ENCODE measurements at places on chromosomes 5 and 9.

DNA sequence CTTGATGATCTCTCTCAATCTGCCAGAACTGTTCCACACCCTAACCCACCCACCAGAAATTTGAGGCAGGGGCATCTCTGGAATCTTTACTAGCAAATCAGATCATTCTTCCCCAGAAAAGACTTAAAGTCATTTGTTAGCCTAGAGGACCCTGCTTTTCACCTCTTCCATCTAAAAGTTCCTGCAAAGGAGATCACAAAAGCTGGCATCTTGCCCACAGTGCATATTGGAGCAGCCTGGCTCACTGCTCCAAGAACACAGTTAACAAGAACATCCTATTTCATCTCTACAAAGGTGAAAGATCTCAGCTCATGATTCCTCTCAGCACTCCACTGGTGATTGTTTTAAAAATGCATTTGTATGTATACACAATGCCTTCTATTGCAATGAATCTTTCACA, 36.3 kb downstream of the GABRP start:
- no peak overlapping the region for H3K4me3 ChIP-seq
- H3K4me1 ChIP-seq: no peaks in the 10 kb centered on the region
- no peaks in the 10 kb centered on the region for H3K36me3 ChIP-seq

- peaks cover 31% of the 10 kb centered on the region for H3K36me3 ChIP-seq
- no peaks in the 10 kb centered on the region for H3K4me1 ChIP-seq
- no peak overlapping the region for H3K4me3 ChIP-seq
- no peaks in the 10 kb centered on the region for H3K27me3 ChIP-seq
- H3K27ac ChIP-seq: no peak overlapping the region
Observed at GRCh38 chr5:173602423-173602822, 14.0 kb downstream of the BOD1 start.

DNA sequence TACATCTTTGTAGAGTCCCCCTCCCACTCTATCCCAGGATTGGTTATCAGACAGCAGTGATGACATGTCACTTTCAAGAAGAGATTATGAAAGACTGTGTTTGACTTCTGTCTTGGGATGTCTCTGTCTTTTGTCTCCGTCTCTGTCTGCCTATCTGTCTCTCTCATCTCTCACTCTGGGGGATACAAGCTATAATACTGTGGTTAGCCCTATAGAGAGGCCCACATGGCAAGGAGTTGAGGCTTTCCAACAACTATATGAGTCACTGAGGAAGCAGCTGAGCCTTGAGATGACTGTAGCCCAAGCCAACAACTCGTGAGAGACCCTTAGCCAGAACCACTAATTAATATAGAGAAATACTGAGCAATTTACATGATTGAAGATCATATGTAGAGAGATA, 284.8 kb downstream of the PDE4D start:
- DNase-seq: no peak
- peaks cover 6% of the 10 kb centered on the region for H3K4me1 ChIP-seq
- no peak overlapping the region for H3K4me3 ChIP-seq

DNA sequence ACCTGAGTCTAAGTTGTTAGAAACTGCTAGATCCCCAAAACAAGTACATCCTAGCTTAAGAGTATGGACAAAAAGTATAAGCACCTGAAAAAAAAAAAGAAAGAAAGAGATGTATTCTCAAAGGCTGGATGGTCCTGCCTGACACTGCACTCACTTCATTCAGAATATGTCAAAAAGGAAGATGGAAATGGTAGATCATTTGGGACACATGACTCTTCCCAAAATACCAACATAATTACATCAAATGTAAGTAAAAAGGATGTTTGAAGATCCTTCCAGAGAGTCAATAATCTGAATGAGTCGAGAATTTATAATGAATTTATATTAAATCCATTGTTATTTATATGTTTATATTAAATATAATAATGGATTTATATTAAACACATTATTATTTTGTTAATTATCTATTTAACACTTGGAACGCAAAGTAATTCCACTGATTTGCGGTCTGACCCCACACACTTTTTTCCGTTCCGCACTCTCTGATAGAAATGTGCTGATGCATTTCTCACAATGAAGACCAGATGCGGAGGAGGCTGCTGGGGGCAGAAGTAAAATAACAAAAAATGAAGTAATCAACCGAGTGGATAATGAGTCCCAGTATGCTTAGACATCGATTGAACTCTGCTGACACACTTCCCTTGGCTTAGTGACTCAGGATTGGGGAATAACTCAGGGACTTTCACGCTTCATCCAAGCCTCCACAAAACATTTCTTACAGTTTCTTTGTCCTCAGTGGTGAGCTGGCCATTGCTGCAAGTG, 201.2 kb downstream of the ADAMTS12 start:
- no peak overlapping the region for H3K4me3 ChIP-seq
- peaks cover 5% of the 10 kb centered on the region for H3K4me1 ChIP-seq
- DNase-seq: no peak
- H3K27ac ChIP-seq: no peak overlapping the region
- no peaks in the 10 kb centered on the region for H3K36me3 ChIP-seq

- H3K4me1 ChIP-seq: peaks cover 6% of the 10 kb centered on the region
- H3K27me3 ChIP-seq: no peaks in the 10 kb centered on the region
- no peaks in the 10 kb centered on the region for H3K36me3 ChIP-seq
- no peak overlapping the region for H3K27ac ChIP-seq
Observed at GRCh38 chr9:69961843-69962242, 81.8 kb upstream of the MAMDC2 start.

GRCh38 chr5:141992349-141992963, 20.4 kb downstream of the GNPDA1 start:
- H3K27ac ChIP-seq: no peak overlapping the region
- H3K36me3 ChIP-seq: peaks cover 47% of the 10 kb centered on the region
- no peak overlapping the region for H3K4me3 ChIP-seq
- no peaks in the 10 kb centered on the region for H3K4me1 ChIP-seq
- H3K27me3 ChIP-seq: no peaks in the 10 kb centered on the region
- DNase-seq: peak; percentile 87

- peaks cover 10% of the 10 kb centered on the region for H3K4me1 ChIP-seq
- no peaks in the 10 kb centered on the region for H3K27me3 ChIP-seq
- no peak overlapping the region for H3K4me3 ChIP-seq
Observed at GRCh38 chr9:83027153-83027891, 35.6 kb downstream of the RASEF start.

DNA sequence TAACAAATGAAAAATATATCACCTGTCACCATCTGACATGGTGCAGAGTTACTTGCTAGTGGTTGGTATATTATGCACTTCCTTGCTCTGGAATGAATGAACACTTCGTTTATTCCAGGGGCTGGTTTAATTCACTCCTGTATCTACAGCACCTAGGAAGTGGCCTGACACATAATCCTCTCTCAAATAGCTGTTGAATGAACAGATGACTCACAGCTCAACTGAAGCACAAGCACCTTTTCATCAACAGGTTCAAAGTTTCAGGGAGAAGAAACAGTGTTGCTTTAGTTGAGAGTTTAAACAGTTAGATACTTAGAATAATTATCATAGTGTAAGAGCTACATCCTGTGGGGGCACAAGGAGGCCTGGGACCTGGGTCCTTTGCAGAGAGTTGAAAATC, 135.0 kb upstream of the DAP start:
- no peak for DNase-seq
- H3K4me1 ChIP-seq: peaks cover 12% of the 10 kb centered on the region
- H3K27ac ChIP-seq: no peak overlapping the region
- H3K27me3 ChIP-seq: no peaks in the 10 kb centered on the region

- no peak overlapping the region for H3K27ac ChIP-seq
- peaks cover 16% of the 10 kb centered on the region for H3K4me1 ChIP-seq
- no peak overlapping the region for H3K4me3 ChIP-seq
- no peak for DNase-seq
- H3K27me3 ChIP-seq: no peaks in the 10 kb centered on the region
- H3K36me3 ChIP-seq: no peaks in the 10 kb centered on the region
Observed at GRCh38 chr9:86096386-86096785, 3.0 kb downstream of the GOLM1 start.

- H3K4me3 ChIP-seq: no peak overlapping the region
- H3K27me3 ChIP-seq: no peaks in the 10 kb centered on the region
- H3K27ac ChIP-seq: no peak overlapping the region
Observed at GRCh38 chr9:86471171-86471815, 117.1 kb upstream of the TUT7 start.

GRCh38 chr5:129379406-129379805, 80.7 kb upstream of the ADAMTS19 start:
- H3K36me3 ChIP-seq: no peaks in the 10 kb centered on the region
- H3K27me3 ChIP-seq: no peaks in the 10 kb centered on the region
- no peaks in the 10 kb centered on the region for H3K4me1 ChIP-seq
- no peak overlapping the region for H3K4me3 ChIP-seq
- DNase-seq: no peak

GRCh38 chr5:150155258-150156026, at the start of gene PDGFRB:
TSS of gene PDGFRB (minus strand) at chr5:150155845. CDS start at chr5:150137047, 18,798 bp downstream.
- H3K27ac ChIP-seq: peak within 1 kb of the TSS; percentile 86
- peaks cover 9% of the 10 kb centered on the region for H3K27me3 ChIP-seq
- H3K36me3 ChIP-seq: no peaks in the 10 kb centered on the region
- H3K4me3 ChIP-seq: peak within 1 kb of the TSS; percentile 48
- H3K4me1 ChIP-seq: peaks cover 48% of the 10 kb centered on the region
- DNase-seq: peak; percentile 95

- no peaks in the 10 kb centered on the region for H3K27me3 ChIP-seq
- no peak for DNase-seq
- H3K4me1 ChIP-seq: no peaks in the 10 kb centered on the region
- H3K27ac ChIP-seq: no peak overlapping the region
Observed at GRCh38 chr5:24353016-24353415, 291.8 kb downstream of the CDH10 start.

DNA sequence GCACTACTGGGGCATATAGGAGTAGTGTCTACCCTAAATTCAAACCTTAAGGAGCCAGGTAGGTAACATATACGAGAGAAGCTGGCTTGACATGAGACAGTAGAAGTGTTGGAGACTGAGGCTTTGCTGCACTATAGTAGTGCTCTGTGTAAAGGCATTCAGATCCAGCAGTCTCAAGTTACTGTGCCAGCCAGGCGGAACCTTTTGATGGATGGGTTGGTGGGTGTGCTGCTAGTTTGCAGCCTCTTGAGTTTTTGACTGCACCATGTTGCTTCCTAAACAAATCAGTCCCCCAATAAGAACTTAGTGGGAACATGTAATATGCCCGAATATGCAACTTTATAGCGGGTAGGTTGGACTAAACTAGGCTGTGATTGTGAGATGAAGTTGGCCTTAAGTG, 1.5 kb downstream of the CLTA start:
- H3K4me3 ChIP-seq: peak overlapping the region; percentile 67
- no peaks in the 10 kb centered on the region for H3K36me3 ChIP-seq
- H3K4me1 ChIP-seq: peaks cover 44% of the 10 kb centered on the region
- H3K27me3 ChIP-seq: no peaks in the 10 kb centered on the region
